ENCODE measurements at places on chromosomes 13 and 19.
A peak's percentile ranks its signal among the peaks of the same experiment; 100 is the strongest.

DNA sequence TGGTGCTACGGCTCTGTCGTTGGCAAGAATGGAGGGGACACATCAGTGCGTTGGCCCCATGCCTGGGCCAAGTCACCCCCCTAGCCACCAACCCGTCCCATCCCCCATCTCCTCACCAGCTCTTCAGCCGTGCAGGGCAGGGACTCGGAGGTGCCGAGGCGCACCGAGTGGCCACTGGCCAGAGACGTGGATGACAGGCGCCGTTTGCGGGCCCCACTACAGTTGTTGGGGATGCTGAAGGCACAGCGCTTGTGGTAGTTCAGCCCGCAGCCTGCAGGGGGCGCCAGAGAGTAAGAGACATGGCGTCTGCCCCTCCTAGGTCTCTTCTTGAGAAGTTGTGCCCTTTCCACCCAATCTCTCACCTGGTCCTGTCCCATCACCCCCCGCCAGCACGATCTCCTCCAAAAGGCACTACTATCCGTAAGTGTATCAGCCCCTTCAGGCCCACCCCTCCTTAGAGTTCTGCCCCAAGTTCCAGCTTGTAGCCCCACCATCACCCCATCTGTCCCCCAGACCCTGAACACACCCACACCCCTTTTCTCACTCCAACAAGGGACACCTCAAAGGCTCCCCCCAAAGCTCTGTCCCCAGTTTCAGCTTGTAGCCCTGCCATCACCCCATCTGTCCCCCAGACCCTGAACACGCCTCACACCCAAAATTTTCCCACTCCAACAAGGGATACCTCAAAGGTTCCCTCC is 12.4 kb downstream of the PRKD2 start:
- DNase-seq, result peak; percentile 88

DNA sequence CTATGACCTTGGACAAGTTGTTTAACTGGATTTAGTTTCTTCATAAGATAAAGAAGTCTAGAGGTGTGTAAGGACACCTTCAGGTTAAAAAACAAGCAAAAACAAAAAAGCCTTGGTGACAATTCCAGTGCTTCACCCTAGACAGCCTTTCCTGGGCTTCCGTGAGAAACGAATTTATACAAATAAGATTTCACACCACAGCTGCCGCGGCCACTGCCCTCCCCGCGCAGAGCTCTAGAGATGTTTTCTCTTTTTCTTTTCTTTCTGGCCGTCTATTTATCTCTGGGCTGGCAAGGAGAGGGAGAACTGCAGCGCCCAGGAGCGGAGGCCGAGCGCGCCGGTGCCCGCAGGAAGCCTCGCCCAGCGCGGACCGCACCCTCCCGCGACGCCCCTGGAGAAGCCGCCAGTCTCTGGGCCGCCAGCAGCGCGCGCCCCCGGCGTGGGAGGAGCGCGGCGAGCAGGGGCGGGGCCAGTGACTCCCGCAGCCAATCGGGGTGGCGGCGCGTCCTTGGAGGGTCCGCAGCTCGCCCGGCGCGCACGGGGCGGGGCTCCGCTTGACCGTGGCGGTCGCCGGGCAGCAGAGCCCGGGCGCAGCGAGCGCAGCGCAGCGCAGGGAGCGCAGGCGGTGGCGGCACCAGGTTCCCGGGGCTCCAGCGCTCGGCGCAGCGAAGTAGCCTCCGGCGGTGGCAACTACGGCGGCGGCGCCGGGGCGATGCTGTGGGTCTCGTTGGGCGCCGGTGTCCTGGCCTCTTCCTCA is 107.0 kb downstream of the RXFP2 start:
- DNase-seq, result peak; percentile 27

DNA sequence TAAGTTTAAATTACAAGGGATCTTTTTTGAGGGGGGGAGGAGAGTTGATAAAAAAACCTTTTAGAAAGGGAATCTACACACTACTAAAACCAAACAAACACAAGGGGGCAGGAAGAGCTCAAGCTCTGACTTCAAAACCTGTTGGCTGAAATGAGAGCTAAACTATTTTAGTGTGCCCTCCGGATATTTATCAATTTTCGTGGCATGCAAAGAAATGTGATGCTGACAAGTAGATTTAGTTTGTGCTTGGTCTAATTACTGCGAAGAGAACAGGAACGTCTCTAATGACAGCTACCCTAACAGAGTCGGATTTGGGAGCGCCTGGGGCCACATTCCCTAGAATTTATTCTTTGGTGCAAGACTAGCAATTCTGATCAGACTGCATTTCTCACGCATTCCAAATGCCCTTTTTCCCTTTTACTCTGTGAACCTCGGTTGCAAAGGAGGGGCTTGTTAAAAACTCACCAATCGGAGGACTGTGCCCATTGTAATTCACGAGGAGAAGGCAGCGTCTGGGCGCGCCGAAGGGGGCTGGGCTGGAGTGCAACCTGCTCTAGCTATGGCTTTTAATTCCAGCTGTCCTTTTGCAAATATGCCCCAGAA is 802 bp upstream of the FREM2 start:
- no peak for DNase-seq

- DNase-seq, result no peak
Measured at GRCh38 chr13:107866941-107867623, 348.3 kb downstream of the LIG4 start.

DNA sequence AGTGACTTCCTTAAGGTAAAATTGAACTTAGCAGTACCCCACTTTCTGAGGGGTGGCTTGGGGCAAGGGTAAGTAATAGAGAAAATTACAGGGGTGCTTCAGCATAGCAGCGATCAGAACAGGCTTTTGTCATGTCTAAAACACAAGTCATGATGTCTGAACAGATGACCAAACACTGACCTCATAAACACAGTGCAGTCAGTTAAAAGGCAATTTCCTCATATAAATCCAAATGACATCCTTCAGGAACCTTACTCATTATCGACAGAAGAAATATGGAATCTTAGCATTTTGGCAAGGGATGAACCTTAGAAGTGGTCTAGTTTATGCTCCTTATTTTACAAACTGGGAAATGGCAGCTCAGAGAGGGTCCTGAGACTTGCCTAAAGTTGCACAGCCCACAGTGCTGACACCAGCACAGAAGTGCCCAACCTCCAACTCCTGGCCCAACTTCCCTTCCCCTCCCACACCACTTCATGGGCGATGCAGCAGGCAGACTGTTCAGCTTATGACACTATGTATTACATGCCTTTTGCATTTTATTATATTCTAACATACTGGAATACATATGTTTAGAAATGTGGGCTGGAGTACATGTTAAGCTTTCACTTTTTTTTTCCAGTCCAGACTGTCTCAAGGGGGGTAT is 3.6 kb downstream of the GJA3 start:
- DNase-seq, result no peak

- DNase-seq, result no peak
Measured at GRCh38 chr13:51895906-51896888, 34.4 kb downstream of the CCDC70 start.

- DNase-seq, result no peak
Measured at GRCh38 chr19:13083627-13084026, 19.0 kb downstream of the LYL1 start.

DNA sequence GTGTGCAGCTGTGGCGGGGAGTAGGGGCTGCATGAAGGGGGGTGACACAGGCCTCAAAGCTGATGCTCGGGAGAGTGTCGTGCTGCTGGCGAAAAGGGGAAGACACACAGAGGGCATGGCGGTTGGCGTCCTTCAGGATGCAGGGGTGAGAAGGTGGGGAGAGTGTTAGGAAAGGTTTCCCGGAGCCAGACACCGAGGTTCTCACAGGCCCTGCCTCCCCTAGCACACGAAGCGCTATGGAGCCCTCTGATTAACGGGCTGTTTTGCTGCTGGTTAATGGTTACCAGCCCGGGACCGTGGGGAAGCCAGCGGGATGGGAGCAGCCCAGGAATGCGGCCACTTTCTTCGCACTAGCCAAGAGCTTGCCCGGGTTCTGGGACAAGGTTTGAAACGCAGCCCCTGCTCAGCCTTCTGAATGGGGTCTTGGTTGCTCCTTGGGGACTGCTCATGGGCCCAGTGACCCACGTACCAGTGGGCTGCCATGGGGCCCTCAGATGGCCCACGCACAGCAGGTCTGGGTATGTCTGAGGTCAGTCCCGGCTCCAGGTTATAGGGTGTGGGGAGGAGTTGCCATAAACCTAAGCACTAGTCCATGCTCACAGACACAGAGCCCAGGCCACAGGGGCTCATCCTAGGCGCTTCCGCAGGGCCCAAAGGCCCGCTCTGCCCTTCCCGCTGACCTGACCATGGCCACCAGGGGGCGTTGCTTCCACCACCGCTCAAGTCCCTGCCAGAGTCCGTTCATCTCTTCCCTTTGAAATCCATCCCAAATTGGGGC is 31.3 kb upstream of the ISYNA1 start:
- peak; percentile 39 for DNase-seq

DNA sequence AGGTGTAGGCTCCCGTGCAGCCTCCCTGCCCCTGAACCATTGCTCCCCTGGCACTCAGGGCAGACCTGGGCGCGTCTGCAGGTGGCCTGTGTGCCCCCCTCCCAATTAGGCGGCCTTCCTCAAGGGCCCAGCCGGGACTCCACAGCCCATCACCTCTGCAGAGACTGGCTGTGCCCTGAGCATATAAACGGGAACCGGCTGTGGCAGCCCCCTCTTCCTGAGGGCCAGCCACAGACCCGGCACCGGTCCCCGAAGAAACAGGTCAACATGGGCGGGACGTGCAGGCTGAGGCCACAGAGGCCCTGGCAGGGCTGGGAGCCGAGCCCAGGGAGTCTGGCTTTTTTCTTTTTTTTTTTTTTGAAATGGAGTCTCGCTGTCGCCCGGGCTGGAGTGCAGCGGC is 12.0 kb downstream of the PIAS4 start:
- DNase-seq, result no peak

DNA sequence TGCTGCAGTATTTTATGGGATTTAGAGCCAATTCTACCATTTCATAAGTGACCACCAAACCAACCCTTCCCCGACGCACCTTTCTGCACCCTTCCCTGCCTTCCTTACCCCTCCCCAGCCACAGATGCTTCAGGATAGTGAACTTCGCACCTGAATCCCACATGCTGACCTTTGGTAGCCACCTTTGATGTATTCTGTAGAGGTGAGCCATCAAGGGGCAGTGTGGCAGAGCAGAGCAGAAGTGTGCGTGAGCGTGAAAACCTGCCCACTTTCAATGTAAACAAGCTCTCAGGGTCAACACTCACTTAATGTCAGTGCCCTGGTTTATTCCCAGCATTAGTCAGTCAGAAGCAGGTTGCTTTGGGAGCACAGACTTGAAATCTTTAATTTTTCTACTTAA is 107.7 kb downstream of the FRY start:
- DNase-seq, result no peak

GRCh38 chr13:72839831-72840426 is 58.0 kb downstream of the PIBF1 start:
- DNase-seq, result no peak

DNA sequence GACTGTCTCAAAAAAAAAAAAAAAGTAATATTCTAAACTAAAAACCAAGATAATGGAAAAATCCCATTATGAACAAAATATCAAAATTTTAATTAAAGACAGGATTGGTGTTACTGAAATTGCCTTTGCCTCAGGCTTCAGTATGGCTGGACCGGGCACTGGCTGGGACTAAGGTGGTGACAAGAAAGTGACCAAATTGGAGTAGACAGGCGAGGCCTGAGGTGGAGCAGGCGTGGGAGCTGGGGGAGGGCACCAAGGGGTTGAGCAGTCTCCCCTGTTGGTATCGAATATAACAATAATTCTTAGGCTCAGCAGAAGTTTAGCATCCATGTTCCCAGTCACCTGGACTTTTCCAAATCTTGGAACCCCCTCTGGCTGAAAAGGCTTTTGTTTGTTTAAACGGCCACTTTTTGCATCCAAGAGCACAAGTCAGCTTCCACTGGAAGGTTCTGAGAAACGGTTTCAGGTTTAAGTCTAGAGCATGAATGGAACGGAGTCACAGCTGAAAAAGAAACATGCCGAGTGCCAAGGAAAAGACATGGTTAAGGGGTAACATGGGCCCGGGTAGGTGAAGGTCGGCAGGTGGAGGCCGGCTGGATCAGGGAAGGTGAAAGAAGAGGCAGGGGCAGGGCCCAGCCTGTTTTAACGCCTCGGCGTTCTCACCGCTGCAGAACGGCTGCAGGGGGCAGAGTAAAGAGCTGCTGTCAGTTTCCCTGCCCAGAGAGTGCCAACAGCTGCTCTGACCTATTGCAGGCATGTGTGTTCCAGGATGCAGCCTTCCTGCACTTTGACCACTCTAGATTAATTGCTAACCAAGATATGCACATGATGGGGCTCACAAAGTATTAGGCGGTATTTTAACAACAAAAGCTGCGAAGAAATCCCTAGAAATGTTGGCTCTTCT is 104.4 kb downstream of the TM9SF2 start:
- no peak for DNase-seq

DNA sequence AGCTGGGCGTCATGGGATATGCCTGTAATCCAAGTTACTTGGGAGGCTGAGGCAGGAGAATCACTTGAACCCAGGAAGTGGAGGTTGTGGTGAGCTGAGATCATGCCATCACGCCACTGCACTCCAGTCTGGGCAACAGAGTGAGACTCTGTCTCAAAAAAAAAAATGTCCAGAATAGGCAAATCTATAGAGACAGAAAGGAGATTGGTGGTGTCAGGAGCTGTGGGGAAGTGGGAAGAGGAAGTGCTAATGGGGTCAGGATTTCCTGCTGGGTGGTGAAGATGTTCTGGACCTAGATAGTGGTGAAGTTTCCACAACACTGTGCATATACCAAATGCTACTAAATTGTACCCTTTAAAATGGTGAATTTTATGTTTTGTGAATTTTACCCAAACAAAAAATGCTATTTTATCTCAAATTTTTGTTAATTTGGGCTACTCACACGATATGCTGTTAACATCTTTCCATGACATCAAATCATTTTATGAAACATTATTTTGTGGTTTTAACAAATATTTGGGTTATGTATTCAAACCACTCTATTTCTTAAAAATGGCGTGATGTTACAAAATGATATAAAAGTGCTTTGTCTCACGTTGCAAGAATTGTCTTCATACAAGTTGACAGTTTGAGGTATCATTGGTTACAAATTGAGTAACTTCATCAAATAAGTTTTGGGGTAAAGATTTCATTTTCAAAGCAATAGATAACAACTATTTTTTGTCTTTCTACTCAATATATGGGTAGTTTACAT is 7.4 kb upstream of the CYP4F3 start:
- DNase-seq, result no peak

DNA sequence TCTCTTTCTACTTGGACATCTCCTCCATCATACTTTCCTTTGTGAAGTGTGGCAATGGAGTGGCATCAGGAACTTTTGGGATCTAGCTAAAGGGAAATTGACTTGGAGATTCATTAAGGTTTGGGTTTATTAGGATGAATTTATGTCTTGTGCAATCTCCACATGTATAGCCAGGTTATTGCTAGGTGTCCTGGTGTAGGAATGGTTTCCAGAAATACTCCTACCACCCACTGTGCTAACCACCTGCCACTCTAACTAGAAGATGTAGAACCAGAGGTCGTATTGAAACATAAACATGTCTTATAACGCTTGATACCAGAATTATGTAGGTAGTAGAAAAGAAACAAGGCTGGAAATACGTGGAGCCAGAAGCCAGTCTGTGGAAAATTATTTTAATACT is 38.1 kb upstream of the MED4 start:
- no peak for DNase-seq

GRCh38 chr13:23455401-23456185 is 22.1 kb upstream of the SACS start:
- no peak for DNase-seq

- no peak for DNase-seq
Measured at GRCh38 chr19:51421229-51422052, 4.0 kb upstream of the SIGLEC10 start.

- DNase-seq, result no peak
Measured at GRCh38 chr19:4583961-4584669, 24.6 kb upstream of the SEMA6B start.

- DNase-seq, result no peak
Measured at GRCh38 chr19:16019691-16020448, 56.4 kb upstream of the TPM4 start.

Data from stimulated activated CD8-positive, alpha-beta memory T cell treated with anti-CD3 and anti-CD28 coated beads, Interleukin-15, amount 100 ng/mL, for 1 hour (primary cell).